ENCODE measurements at places on chromosomes 2 and 18.

- no peak for DNase-seq
Observed at GRCh38 chr2:34849827-34850226, 1250.7 kb upstream of the FAM98A start.

DNA sequence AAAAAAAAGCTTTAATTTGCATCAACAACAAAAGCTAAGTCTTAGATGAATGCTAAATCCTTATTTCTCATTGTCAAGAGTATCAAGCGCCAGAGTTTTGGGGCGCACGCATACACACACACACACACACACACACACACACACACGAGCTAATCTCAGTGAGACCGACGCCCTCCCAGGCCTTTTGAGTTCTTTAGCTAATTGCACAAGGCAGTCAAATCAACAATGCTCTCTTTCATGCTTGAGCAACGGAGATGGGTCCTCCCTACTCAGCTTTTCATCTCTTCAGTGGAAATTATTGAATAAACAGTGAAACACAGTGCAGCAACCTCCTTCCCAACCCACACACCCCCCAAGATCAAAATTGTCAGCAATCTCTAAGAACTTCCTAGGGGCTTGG lies 19.2 kb downstream of the GKN1 start:
- DNase-seq, result no peak

DNA sequence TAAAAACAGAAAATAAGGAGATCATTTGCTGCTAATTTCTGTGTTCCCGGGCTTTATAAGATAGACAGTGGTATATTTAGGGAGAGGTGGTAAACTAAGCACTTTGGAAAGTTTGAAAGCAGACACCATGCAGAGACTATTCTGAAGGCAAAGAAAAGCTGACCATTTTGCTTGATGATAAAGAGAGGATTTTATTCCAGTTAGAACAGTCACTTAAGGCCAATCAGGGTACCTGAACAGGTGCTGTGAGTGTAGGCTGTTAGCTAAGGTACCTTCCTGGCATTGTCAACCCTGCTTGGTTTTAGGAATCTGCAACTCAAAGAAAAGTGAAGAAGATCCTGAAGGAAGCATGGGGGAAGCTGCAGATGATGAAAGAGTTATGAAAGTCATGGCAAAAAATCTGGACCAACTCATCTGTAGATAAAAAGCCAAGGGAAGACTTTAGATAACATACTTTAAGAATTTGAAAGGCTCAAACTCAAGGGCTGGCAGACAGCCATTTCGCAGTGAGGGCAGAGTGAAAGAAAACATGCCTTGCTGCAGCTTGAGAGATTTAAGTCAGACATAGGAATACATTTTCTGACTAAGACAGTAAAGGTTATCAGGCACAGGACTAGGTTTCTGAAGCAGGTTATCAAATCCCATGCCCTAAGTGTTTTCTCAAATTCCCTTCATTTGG lies 80.1 kb upstream of the ARL5A start:
- DNase-seq, result no peak

DNA sequence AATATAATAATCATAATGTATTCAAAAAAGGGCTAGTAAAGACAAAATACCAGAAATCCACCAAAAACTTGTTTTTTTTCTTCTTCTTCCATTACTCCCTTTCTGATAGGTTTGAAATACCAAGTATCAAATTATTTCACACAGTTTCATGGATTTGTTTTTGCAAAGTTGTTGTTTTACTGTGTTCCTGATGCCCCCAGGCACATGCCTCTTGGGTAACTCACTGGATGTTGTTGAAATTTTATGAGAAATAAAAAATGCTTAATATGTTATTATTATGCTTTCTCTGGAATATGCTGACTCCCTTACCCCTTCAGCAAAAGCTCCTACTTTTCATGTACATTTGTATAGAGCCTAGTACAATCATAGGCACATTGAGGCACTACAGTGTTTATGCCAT lies 419.6 kb downstream of the NRXN1 start:
- DNase-seq, result no peak

DNA sequence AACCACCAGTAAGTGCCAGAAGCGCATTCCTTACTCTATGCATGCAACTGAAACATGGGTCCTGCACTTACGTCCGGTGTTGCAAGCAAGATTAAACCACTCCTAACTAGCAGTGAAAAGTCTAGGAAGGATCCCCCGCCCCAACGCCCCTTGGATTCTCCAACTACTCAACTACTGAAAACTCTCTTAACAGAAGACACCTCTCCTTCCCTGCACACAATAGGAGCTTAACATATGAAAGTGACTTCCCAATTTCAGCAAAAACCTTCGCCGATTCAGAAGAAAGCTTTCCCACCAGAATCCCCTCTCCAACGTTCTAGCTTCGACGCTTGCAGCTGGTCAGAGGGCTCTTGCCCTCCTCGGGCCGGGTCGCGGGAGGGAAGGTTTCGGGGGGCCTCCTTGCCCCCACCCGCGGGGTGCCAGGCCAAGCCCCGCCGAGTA lies 578 bp downstream of the IWS1 start:
- peak; percentile 18 for DNase-seq

DNA sequence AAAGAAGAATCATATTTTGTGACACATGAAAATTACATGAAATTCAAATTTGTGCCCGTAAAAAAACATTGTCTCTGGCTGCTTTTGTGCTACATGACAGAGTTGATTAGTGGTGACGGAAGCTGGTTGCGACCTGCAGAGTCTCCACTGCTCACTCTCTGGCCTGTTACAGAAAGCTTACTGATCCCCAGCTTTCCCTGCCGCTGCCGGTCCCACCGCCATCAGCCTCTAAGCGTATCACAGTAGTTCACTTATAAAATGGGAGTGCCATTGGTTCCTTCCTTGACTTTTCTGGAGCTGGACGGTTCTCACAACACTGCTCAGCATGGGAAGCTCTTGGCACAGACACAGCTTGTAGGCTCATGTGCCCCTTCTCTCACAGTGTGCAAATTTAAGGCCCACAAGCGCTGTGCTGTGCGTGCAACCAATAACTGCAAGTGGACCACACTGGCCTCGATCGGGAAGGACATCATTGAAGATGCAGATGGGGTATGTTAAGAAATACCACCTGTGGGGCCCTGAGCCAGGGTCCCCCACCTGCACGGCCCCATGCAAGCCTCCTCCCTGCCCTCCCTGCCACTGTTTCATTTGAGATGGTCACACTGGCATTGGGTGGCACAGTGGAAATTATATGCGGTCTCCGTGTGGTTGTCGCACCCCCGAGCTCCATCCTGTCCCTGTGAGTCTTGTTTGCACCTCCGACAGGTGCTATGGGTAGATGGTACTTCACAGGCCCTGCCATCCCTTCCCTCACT lies 81.3 kb downstream of the DGKD start:
- no peak for DNase-seq

GRCh38 chr2:170974304-170974993 lies 45.4 kb downstream of the GORASP2 start:
- DNase-seq, result no peak

- no peak for DNase-seq
Observed at GRCh38 chr18:3885209-3885792, 435.3 kb downstream of the TGIF1 start.

DNA sequence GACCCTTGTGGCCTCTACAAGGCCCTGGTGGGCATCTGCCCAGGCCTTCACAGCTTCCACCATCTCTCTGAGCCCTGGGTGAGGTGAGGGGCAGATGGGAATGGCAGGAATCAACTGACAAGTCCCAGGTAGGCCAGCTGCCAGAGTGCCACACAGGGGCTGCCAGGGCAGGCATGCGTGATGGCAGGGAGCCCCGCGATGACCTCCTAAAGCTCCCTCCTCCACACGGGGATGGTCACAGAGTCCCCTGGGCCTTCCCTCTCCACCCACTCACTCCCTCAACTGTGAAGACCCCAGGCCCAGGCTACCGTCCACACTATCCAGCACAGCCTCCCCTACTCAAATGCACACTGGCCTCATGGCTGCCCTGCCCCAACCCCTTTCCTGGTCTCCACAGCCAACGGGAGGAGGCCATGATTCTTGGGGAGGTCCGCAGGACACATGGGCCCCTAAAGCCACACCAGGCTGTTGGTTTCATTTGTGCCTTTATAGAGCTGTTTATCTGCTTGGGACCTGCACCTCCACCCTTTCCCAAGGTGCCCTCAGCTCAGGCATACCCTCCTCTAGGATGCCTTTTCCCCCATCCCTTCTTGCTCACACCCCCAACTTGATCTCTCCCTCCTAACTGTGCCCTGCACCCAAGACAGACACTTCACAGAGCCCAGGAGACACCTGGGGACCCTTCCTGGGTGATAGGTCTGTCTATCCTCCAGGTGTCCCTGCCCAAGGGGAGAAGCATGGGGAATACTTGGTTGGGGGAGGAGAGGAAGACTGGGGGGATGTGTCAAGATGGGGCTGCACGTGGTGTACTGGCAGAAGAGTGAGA lies 2.0 kb downstream of the PROC start:
- no peak for DNase-seq

DNA sequence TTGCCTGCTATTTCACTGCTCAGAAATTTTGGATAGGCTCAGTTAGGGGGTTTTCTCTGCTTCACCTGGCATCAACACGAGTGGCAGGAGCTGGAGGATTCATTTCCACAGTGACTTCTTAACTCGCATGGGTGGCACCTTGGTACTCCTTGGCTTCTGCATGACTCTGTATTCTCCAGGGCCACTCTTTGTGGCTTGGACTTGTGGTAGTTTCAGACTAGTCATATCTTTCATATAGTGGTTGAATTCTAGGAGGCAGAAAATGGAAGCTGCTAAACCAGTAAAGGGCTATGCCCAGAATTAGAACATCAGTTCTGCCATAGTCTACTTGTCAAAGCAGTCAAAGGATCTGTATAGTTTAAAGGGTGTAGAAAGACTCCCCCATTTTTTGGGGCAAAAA lies 6.8 kb downstream of the MAIP1 start:
- DNase-seq, result no peak

DNA sequence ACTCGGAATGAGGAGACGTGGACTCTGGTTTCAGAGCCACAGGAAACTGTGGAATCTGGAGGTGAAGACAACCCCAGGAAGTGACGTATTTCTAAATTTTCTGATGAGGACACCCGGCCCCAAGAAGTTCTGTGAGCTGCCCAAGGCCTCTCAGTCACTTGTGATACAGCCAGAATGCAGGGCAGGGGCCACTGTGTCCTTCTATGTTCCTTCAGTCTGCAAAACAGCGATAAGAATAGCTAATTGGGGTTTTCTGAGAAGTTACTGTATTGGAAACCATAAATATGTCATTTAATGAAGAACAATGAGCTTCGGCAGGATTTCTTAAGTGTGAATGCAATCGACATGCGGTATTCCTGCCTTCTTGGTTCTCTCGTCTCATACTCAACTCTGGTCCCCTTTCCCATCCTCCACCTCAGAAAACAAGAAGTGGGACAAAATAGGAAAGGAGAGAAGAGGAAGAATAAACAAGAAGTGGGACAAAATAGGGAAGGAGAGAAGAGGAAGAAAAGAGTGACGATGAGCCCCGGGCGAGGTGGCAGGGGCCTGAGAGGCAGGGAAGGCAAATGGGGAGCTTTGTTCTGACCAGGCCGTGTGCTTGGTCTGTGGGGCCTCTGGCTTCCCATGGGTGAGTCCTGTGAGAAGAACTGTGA lies 282.0 kb upstream of the REV1 start:
- no peak for DNase-seq

- no peak for DNase-seq
Observed at GRCh38 chr2:162071001-162071400, 3.0 kb downstream of the DPP4 start.

- DNase-seq, result no peak
Observed at GRCh38 chr18:62683935-62684334, 31.4 kb upstream of the PHLPP1 start.

GRCh38 chr2:190158798-190159434 lies 96.4 kb upstream of the MSTN start:
- no peak for DNase-seq

All from CD4-positive, alpha-beta T cell treated with Interleukin-6 for 4 hours (primary cell).